ENCODE measurements at places on chromosomes 16 and 17.

- DNase-seq: no peak
Measured at GRCh38 chr16:1291576-1291974, 17.9 kb upstream of the UBE2I start.

- no peak for DNase-seq
Measured at GRCh38 chr17:8664456-8665126, 34.1 kb upstream of the MYH10 start.

DNA sequence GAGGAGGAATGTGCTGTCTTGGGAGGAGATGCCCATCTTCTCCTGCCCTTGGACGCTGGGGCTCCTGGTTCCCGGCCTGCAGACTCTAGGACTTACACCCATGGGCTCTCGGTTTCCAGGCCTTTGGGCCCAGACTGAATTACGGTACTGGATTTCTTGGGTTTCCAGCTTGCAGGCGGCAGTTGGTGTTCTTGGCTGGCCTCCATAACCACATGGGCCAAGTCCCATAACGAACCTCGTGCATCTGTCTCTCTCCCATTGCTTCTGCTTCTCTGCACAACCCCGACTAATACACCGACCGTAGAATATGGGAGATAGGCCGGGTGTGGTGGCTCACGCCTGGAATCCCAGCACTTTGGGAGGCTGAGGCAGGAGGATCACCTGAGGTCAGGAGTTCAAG is 162.6 kb downstream of the SDK2 start:
- DNase-seq: no peak

DNA sequence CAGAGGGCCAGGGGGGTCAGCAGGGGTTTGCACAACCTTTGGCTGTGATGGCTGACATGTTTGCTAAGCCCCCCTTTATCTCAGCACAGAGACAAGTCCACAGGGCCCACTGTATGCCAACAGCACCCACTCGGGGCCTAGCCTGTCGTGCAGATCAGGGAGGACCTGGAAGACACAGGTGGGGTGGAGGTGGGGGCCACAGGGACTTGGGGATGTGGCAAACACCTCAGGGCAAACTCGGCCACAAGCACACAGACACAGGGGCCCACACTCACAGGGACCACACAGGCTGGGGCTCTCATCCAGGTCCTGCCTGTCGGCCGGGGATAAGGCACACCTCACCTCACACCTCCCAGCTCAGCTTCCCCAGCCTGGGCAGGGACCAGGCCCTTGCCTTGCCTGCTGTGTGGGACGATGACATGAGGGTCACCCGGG is 87.9 kb downstream of the C16orf78 start:
- no peak for DNase-seq

DNA sequence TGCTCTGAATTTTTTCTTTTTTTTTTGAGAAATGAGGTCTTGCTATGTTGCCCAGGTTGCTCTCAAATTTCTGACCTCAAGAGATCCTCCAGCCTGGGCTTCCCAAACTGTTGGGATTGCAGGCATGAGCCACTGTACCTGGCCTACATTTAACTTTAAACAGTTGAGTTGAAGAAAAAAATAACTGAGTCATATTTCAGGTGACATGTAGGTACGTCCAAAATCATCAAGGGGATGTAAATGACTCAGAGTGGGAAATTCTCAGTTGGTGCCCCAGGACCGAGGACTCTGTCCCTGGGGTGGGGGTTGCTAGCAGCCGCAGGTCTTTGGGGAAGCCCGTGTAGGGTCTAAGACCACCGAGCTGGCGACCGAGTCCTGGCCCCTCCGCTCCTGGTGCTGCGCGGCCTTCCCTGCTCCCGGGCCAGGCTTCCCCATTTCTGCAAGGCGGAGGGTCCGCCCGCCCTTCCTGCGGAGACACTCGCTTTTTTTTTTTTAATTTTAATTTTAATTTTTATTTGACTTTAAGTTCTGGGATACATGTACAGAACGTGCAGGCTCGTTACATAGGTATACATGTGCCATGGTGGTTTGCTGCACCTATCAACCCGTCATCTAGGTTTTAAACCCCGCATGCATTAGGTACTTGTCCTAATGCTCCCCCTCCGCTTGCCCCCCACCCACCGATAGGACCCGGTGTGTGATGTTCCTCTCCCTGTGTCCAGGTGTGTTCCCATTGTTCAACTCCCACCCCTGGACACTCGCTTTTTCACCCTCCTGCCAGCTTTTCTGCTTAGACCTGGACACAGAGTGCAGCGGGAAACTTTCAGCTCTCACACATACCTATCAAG is 12.7 kb upstream of the N4BP1 start:
- DNase-seq: no peak

DNA sequence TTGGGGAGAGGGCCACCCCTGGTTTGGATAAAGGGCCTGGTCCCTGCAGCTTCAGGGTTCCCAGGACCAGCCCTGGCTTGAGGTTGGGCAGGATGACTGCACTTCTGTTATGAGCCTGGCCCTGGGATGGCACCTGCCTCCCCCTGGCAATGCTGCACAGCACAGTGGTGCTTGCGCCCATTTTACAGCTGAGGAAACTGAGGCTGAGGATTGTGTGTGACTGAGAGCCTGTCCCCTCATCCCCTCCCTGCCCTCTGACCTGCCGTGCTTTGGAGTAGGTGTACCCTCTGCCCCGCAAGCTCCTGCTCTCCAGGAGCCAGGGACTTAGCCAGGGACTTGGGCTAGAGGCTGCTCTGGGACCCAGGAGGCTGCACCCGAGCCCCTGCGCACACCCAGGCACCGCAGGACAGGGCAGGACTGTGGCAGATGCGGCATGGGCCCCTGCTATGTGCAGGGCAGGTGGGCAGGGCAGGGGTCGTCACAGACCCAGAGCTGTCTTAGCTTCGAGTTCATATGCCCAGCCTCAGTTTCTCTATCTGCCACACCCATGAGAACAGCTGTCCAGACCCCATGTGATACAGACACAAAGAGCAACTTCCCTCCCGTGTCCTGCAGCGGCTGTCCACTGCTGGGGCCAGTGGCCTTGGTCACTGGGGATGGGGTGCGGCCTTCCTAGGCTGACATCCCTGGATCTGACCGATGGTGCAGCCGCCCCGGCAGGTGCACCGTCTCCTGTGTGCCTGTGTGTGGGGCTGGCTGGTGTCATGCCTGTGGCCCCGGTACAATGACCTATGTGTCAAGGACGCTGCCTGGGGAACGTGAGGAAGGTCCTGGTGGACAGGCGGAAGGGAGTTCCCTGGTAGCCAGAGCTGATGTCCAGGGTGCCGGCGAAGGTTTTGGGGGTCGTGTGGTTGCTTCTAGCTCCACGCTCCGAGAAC is 36.6 kb downstream of the BAHCC1 start:
- DNase-seq: no peak

DNA sequence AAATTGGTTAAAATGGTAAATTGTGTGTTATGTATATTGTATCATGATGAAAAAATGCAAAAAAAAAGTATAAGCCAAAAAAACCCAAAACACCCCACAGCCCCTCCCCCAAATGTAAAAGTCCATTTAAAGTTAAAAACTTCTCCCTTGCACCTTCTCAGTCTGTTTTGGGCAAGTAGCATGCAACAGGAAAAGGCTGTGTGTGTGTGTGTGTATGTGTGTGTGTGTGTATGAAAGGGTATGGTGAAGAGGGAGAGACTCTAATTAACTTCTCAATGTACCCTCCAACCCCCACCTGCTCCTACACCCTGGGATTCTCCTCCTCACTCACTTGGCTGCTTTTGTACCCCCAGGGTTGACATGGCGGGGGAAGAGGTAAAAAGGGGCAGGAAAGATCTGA is 9.2 kb upstream of the GGT6 start:
- DNase-seq: no peak

DNA sequence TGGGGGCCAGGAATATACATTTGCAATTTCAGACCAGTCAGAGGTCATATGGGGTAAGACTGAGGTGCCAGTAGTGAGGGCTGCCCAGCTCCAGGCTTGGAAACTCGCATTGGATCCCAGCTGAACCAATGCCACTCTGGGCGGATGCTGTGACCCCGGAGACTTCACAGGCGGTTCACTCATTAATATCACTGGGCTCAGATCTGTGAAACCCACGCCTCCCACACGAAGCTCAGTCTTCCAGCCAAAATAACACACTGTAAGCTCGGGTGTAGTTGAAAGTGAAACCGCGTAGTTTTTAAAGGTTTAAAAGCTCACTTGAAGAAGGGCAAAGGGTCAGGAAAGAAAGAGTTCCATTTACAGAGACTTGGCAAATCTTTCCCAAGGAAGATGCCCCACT is 254.8 kb downstream of the FOXL1 start:
- DNase-seq: no peak

GRCh38 chr17:55154101-55154500 is 110.7 kb upstream of the HLF start:
- no peak for DNase-seq

GRCh38 chr17:81076141-81076679 is 41.3 kb downstream of the BAIAP2 start:
- DNase-seq: peak; percentile 95

GRCh38 chr16:27700304-27700995 is 150.5 kb downstream of the KATNIP start:
- no peak for DNase-seq

- no peak for DNase-seq
Measured at GRCh38 chr17:41483531-41483930, 2.6 kb upstream of the KRT35 start.

Data from D341Med (cell line).